Activated CD4-positive, alpha-beta T cell treated with anti-CD3 and anti-CD28 coated beads, Interleukin-2, amount 50 U/mL, for 16 hours (primary cell): ENCODE measurements at places on chromosomes 7 and 10.

GRCh38 chr10:127374901-127375300, 174.2 kb upstream of the NPS start:
- DNase-seq = no peak

DNA sequence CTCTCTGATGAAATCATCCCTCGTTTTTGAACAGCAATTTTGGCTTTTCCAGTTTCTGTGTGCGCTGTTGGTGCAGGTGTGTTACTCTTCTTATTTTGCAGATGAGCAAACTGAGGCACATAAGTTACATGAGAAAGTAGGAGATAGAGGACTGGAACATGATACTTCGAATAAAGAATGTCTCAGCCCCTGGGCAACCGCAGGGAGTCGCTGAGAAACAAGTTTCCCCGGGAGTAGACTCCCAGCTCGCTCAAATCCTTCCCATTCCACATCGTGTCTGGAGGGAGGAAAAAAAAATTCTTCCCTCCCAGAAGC, 18.0 kb downstream of the MXI1 start:
- no peak for DNase-seq

GRCh38 chr10:49363309-49364031, 32.4 kb downstream of the DRGX start:
- DNase-seq = no peak

DNA sequence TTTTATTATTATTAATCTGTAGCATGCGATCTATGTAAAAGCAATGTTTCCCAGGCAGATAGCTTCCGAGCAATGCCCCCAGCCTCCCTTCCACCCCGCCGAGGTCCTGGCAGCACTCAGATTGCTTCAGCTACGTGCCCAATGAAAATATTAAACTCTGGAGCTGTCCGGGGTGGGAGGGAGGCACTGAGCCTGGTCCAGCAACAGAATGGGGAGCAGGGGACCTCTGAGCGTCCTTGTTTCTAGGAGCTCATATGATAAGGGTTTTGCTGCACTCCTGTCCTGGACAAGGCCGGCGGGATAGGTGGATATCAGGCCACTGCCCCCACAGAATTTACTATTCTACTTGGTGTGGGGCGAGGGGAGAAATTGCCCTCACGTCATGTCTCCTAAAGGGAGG, 44.5 kb upstream of the CDK1 start:
- DNase-seq = no peak

DNA sequence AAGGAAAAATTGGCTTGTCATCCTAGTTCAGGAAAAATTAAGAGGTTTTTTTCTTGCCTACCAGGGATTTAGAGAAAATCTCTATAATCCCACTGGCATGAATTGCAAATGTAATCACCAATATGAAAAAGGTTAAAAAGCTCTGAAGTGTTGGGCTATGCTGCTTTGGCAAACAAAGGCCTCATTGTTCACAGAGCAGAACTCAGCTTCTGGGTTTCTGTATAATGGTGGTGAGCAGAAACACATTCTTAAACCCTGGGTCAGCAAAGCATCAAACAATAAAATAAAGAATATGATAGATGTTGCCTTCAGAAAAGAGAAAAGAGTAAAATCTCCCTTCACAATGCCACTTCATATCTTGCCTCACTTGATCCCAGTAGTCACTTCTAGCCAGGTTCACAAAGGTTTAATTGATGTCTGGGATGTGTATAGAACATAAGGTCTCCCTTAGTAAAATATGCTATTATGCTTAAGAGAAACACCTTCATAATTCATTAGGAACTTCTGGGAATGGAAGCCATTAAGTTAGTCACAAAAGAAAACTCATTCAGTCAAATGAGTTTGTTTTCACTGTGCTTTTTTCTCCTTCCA, 1255.5 kb upstream of the PHF14 start:
- no peak for DNase-seq
